A549 treated with CpdA at 1 μM for 4 hours (cell line): ENCODE measurements at places on chromosomes 3 and 15. TPM values are rescaled to one million over a fixed set of nuclear protein-coding genes. Genes with fewer than 3 reads are reported as not detected.

Gene NTRK3
- 16.1 to 24.1 TPM (median 22.2 TPM) in 5 replicates for total RNA-seq

Gene GOLIM4
- 16.1 to 24.5 TPM (median 19.2 TPM) in 5 replicates for total RNA-seq

Gene C2CD4A
- total RNA-seq = 0.02 to 0.05 TPM (median 0.04 TPM) in 4 of 5 replicates, not detected in the other

Gene SYNM
- 39.2 to 43.6 TPM (median 40.4 TPM) in 5 replicates for total RNA-seq

Gene CHL1
- not detected in 5 replicates for total RNA-seq

Gene DNAJB11
- total RNA-seq = 61.3 to 74.1 TPM (median 65.1 TPM) in 5 replicates

Gene FETUB
- total RNA-seq = 0.05 to 0.13 TPM in 2 of 5 replicates, not detected in the others

Gene SI
- total RNA-seq = not detected in 5 replicates

Gene OR5K1
- total RNA-seq = not detected in 5 replicates

Gene ADCY5
- 0.23 to 0.47 TPM (median 0.38 TPM) in 5 replicates for total RNA-seq

Gene RTP1
- total RNA-seq = not detected in 5 replicates

Gene KNL1
- total RNA-seq = 5.0 to 10.1 TPM (median 7.3 TPM) in 5 replicates
